ENCODE measurements at places on chromosomes 11 and 22.
A peak's percentile ranks its signal among the peaks of the same experiment; 100 is the strongest.

DNA sequence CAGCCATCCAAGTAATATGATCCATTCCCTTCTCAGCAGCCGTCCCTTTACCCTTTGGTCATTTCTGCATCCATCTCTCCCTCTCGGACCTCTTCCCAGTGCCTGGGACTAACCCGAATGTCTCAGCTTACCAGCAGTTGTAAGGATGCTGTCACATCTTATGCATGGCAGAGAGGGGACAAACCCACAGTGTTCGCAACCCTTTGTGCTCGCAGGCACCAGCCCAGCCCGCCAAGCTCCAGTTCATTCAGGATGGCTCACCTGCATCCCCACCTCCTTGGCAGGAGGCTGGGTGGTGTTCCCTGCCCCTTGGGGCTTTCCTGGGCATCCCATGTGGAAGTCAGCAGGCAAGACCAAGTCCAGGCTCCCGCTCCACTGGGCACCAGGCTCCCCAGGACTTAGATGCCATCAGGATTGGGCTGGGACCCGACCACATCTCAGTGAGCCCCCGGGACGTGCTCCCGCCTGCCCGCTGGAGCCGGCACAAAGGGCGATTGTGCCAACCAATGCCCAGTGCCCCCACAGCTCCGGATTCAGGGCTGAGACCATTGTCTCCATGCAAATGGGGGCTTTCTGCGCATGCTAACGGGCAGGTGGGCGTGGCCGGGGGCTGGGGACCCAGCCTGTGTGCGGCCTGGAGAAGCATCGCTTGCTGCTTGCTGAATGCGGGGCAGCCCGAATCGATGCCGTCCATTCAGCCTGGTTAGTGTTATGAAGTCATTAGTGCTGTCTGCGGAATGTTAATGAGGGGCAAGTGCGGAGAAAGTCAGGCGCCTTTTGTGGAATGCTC is 108.6 kb downstream of the KCNQ1OT1 start:
- peak; percentile 1 for DNase-seq

DNA sequence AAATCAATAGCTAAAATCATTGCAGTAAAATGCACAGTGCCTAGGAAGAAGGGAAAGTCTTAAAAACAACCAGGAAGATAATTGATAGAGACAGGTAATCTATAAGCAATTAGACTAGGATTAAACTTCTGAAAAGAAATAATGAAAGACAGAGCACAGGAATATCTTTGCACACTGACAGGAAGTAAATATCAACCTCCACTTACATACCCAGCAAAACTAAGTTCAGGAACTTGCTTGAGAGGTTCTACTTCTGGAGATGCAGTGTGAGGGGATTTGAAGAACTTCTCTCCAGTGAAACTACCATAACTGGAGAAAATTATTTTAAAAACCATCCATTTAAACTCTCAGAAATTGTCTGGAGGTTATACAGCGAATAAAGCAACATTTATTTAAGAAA is 104.1 kb downstream of the EHF start:
- no peak for DNase-seq

- no peak for DNase-seq
These were observed 306.7 kb downstream of the ST3GAL4 start for GRCh38 chr11:126662035-126662790.

DNA sequence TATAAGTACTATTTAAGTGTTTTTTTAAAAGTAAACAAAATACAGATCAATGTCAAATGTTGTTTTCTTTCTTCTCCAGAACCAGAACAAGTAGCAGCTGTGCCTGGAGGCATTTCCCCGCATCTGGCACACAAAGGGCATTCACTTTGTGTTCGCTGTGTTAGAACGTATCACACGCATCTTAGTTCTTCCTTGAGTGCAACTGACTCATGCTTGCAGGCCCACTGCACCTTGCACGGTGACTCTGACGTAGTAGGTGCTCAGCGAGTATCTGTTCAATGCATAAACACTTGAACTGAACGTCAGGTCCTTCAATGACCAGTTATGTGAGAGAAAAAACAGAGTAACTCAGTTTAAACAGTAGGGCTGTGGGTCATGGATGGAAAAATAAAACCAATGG is 3.5 kb downstream of the IFT27 start:
- DNase-seq, result no peak

DNA sequence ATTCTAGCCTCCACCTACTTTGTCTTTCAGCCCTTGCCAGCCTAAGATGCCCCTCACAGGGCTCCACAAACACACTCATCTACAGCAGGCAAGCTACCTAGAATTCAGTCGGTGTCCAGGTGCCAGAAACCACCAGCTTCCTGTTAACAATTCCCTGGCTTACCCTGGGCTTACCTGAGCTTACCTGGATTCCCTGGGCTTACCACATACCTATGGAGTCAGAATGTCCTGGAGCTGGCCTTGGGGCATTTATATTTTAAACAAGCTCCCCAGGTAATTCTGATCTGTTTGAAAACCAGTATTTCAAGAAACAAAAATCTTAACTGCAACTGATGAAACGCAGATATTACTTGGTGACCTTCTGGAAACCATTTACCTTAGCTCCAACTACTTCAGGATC is 123.6 kb downstream of the SLC1A2 start:
- DNase-seq, result no peak

DNA sequence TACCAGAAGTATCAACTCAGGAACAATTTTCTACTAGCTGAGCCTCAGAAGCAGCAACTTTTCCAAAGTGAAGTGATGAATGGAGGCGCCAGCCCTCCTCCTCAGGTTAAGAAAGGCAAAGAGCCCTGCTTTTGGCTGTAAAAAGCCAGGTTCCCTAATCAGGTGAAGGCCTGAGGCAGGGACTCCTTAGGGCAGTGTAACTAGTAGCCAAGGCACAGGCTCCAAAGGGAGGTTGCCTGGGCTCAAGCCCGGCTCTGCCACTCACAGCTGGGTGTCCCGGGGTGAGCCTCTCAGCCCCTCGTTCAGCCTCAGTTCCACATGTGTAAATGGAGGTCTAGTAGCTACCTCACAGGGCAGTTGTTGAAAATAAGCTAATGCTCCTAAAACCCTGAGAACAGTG is 19.5 kb downstream of the TSKU start:
- DNase-seq, result no peak

DNA sequence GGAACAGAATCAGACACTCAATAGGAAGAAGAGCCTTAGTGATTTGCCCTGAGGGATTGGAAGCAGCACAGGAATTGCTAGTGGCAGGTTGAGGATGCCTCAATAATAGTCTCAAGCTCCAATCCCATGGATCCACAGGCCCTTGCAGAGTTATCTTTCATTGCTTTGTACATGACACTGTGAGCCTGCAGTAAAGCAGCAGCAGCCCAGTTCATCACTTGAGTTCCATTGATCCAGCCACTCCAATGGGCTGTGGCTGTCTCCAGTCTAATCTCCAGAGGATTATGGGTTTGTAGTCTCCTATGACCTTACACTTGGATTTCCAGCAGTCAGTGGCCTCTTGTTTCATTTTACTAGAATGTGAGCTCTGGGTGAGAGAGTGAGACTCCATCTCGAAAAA is 45.4 kb downstream of the AAMDC start:
- DNase-seq, result no peak

GRCh38 chr11:71435278-71435951 is 12.8 kb downstream of the DHCR7 start:
- DNase-seq, result no peak

GRCh38 chr22:45493286-45493771 is 9.4 kb upstream of the FBLN1 start:
- DNase-seq, result no peak

GRCh38 chr11:64095273-64095817 is 59.6 kb downstream of the FLRT1 start:
- no peak for DNase-seq

DNA sequence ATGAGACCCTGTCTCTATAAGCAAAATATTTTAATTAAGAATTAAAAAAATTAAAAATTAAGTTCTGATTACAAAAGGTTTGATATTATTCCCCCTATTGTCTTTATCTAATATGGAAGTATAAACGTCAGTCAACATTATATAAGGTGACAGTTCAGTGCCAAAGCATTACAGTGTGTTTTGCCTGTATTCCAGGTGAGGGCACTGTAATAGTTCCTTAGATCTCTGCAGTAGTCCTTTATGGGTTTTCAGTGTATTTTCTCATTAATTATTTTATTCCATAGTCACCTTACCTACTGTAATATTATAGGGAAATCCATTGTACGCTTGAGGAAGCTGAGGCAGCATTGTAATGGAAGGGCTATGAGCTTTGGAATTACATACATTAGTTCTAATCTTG is 33.0 kb downstream of the FAR1 start:
- DNase-seq, result no peak

GRCh38 chr11:63240791-63241379 is 2.5 kb downstream of the SLC22A25 start:
- DNase-seq, result no peak

GRCh38 chr22:49450498-49450897 is 377.2 kb downstream of the BRD1 start:
- DNase-seq, result no peak

DNA sequence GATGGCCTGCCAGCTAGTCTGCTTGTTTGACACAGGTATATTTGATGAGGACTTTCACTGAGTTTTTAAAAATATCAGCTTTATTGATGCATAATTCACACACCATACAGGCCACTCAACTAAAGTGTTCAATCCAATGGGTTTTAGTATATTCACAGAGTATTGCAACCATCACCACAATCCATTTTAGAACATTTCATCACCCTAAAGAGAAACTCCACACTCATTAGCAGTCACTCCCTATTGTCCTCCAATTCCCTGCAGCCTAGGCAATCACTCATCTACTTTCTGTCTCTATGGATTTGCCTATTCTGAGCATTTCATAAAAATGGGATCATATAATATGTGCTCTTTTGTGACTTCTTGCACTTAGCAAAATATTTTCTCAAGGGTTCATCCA is 397.9 kb upstream of the NARS2 start:
- no peak for DNase-seq

DNA sequence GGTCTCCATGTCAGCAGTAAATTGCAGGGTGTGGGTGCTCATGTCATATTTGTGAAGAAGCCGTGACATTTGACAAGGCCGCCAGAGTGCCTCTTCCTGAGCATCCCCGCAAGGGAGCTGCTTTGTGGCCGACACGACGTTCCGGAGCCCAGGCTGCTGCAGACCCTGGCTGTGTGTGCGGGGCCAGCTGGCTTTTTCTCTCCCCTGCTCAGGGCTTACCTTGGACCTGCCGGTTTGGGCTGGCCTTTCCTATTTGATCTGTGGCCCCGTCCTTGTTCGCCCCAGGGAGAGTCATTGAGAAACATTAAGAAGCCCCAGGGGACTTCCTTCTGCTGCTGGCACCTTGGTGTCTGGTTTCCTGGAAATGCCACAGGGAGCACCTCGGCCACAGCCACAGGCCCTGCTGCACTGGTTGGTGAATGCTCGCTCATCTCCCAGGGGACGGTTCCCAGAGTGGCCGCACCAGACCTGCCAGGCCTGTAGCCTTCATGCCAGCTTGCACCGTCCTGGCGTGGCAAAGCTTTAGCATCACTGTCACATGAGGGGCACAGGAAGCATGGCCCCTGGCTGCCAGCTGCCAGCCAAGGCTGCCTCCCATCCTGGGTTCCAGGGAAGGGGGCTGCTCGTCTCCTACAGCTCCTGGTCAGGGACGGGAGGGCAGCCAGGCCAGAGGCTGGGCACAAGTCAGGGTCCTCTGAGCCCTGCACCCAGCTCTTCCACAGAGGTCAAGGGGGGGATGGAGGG is 5.4 kb downstream of the GRK2 start:
- peak; percentile 77 for DNase-seq

GRCh38 chr11:77374611-77375031 is 73.1 kb upstream of the GDPD4 start:
- DNase-seq, result no peak

GRCh38 chr22:27438271-27438980 is 363.1 kb downstream of the MN1 start:
- DNase-seq, result no peak

DNA sequence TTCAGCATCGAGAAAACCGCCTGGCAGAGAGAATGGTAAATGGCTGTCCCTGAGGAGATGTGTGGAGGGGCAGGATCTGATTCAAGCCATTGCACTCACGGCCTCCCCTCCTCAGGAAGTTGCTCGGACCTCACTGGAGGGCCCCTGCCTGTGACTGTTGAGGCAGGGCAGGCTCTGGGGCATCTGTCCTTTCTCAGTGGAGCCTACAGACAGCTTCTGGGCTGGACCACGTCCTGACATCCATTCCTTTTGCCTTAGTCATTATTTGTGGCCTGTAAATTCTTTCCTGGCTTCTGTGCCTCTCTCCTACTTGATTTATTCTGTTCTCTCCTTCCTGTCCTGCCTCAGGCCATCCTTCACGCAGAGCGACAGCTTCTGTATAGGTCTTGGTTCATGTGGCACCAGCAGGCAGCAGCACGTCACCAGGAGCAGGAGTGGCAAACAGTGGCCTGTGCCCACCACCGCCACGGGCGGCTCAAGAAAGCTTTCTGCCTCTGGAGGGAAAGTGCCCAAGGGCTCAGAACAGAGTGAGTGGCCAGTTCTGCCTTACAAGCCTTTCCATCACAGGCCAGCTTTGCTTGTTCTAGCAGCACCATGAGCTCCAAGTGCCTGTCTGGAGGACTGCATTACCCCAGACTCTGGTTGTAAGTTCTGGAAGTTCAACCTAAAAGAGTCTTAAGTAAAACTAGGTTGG is 59.6 kb downstream of the PISD start:
- DNase-seq, result no peak

DNA sequence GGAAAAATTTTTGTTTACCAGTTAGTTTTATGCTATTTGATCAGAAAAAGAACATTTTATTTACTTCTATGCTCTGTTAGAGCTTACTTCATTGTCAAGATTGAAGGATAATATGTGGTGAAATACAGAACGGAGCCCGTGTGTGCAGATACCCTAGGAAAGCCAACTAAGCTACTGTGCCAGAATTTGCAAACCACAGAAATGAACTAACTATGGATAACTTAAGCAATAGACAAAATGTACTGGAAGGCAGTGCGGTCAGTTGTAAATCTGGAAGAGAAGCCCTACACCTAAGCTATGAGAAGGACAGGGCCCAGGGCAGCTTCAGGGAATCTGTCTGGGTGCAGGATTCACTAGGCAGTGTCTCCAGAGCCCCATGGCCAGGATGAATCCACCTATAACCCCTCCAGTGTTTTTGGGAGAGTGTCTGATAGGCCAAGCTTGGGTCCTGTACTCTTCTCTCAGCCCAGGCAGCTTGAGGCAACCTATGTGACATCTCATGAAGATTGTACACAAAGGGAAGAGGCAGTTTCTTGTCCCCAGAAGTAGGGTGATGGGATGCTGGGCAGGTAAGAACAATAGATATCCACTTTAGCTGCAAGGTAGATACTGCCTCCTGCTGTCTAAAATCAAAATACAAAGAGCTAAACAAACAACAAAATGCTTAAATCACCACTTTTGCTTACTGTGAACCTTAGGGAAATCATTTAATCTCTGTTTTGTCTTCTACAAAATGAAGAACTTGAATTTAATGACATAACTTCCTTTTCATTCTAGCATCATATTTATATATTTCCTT is 12.1 kb downstream of the MMP7 start:
- no peak for DNase-seq

DNA sequence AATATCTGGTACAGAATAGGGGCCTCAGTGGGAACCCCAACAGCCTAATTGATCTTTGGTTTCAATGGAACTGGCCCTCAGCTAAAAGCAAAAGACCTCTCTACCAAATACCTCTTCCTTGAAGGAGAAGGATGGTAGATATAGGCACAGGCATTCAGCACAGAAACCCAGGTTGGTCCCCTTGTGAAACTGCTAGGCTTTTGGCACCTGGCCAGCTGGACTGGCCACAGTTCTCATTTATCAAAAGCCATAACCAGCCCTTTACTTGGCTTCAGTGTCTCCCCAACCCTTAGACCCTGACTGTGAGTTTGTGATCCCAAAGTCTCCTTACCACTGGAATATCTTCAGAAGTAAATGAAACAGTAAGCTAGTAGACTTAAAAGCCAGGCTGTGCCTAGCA is 152.9 kb downstream of the TENM4 start:
- no peak for DNase-seq

GRCh38 chr22:32985899-32986765 is 72.0 kb downstream of the SYN3 start:
- peak; percentile 52 for DNase-seq

All from DND-41 (cell line).